ENCODE measurements at places on chromosomes 2 and 18.

DNA sequence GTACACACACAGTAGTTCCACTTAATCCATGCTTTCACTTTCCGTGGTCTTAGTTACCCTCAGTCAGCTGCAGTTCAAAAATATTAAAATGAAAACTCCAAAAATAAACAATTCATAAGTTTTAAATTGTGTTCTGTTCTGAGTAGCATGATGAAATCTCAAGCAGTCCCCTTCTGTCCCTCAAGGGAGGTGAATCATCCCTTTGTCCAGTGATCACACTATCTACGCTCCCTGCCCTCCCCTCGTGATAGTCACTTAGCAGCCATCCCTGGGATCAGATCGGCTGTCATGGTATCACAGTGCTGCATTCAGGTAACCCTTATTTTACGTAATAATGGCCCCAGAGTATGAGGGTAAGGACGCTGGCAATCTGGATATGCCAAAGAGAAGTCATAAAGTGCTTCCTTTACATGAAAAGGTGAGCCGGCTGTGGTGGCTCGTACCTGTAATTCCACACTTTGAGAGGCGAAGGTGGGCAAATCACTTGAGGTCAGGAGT lies 5.8 kb upstream of the RTN4 start:
- no peak for DNase-seq

DNA sequence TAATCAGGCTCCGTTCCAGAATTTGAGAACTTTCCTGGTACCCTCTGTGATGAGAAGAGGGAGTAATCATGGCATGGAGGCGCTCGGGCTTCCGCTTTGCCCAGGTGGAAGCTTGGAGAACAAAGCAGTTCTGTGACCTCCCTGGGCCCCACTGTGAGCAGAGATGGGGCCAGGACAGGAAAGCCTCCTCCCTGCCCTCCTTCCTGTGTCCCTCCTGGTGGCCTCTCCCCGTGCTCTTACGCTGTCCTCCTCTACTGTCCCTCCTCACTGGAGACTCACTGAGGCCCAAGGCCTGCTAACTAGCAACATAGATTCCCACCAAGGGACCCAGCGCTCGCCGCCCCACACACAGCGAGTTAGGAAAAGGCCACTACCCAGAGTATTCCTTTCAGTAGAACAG lies 119.8 kb downstream of the MAPK4 start:
- no peak for DNase-seq

DNA sequence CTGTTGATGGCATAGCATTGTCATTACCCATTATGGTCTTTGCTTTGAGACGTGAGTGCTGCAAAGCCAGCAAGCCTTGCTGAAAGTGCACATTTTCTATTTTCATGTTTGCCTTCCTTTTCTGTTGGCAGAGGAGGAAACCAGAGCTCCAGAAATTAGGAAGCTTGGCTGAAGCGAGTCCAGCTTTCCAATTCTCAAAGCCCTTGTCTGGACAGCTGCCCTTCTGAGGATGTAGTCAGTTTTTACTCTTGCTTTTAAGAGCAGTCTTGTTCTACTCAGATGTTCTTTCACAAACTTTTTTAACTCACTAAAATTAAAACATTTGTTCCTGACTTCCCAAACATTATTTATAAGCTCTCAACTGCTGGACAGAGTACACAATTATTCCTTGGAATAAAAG lies 93.8 kb downstream of the ICOS start:
- no peak for DNase-seq

DNA sequence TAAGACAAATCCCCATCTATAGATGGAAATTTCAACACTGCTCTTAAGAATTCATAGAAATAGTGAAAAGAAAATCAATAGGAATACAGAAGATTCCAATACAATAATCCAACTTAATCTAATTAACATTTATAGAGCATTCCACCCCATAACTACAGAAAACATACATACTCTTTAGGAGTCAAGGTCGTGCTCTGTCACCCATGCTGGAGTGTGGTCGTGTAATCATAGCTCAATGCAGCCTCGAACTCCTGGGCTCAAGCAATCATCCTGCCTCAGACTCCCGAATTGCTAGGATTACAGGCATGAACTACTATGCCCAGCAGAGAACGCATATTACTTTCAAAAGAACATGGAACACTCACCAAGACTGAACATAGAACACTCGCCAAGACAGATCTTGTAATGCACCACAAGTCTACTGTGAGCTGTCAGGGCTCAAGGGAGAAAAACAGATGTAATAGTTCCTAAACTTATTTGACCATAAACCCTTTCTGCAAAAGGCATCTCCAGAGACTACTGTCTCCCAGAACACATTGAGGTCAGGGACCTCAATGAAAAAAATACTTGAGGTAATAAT lies 14.1 kb downstream of the MEMO1 start:
- no peak for DNase-seq

GRCh38 chr2:11414372-11415124 lies 51.4 kb downstream of the E2F6 start:
- no peak for DNase-seq

- no peak for DNase-seq
Observed at GRCh38 chr2:191486584-191487320, 191.2 kb upstream of the NABP1 start.

- DNase-seq, result no peak
Observed at GRCh38 chr18:10042492-10042891, 128.7 kb downstream of the VAPA start.

GRCh38 chr2:210562502-210563080 lies 6.2 kb downstream of the CPS1 start:
- no peak for DNase-seq

DNA sequence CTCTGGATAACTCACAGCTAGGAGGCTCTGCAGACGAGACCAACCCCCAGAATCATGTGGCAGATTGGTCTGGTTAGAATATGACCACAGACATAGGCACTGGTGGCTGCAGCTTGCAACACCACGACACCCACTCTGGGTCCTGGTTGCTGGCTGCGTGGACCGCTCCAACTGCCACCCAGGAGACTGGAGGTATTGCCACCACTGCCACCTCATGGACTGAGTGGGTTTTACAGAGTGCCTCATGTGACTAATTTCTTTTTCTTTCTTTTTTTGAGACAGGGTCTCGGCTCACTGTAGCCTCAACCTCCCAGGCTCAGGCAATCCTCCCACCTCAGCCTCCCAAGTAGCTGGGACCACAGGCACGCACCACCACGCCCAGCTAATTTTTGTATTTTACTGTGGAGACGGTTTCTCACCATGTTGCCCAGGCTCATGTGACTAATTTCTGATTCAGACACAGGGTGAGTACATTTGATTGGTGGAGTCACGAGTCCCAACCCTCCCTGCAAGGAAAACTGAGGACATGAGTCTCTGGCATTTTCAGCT lies 29.9 kb upstream of the NT5DC4 start:
- peak; percentile 32 for DNase-seq

DNA sequence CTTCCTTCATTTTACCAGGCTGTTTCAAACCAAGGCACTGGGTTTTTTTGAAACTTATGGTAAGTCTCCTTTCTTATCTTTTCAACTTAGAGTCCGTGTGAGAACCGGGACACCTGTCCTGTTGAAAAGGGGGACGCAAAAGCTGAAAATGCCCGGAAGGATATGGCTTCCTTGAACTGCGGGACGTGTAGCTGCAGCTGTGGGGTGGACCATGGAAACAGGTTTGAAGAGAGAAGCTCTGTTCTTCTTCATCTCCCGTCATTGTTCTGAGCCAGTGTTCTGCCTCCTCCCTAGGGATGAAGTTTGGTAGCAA lies 29.5 kb upstream of the DNAJC27 start:
- DNase-seq, result no peak

DNA sequence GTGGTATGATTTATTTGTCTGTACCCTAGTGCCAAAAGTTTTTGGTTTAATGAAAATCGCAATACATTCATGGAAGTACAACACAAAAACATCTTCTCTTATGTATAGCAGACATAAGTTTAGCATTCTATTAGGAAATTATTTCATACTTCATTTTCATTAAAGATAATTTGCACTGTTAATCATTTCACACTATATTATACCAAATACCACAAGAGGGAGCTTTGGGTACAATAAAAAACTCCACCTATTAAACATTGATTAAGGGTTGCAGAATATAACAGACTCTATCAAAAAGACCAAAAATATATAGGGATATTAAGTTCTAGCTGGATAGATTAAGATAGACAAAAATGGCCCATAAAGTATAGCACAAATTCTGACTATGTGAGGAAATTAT lies 79.0 kb downstream of the SLC66A3 start:
- DNase-seq, result no peak

GRCh38 chr2:180747728-180748127 lies 232.7 kb upstream of the UBE2E3 start:
- DNase-seq, result no peak

GRCh38 chr18:28808373-28808772 lies 631.4 kb upstream of the CDH2 start:
- DNase-seq, result no peak

DNA sequence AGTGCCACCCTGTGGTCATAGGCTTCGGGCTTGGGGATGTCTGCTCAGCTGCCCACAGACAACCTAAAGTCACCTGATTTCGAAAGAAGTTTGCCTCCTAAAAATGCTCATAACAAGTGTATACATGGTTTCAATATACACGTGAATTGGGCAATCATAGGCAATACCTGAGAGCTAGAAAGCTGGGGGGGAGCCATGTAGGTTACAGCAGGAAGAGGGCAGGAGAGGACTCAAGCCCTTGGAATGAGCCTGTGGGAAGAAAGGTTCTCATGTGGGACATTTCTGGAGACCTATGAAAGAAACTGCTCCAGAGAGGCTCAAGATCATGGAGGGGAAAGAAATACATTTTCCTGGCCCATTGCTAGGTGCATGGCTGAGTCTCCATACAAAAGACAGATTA lies 109.7 kb downstream of the ACOXL start:
- no peak for DNase-seq

DNA sequence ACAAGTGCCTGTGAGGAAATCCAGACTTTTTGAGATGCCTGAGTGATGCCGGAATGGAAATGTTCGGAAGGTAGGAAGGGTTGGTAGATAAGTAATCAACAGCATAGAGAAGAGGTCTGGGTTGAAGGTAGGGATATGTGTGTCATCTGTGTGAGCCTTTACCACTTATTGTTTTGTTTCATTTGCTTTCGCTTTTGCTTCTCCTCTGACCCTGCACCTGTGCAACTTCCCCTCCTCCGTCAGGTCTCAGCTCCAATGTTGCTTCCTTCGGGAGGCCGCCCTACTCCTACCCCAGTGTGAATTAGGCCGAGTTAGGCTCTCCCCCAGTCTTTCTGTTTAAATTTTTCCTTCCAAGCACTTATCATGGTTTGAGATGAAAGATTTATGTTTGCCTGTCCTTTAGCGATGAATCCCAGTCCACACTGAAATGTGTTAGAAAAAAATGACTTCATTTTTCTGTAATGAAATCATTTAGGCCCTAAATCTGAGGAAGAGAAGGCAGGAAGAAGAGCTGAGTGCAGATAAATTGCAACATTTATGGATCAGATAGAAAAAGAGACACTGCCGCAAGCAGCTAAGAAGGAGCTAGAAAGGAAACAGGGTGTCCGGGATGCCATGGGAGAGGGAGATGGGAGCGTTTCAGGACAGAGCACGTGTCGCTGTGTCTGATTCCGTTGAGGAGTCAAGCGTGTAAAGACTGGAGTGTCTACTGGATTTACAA lies 139.6 kb upstream of the PELI1 start:
- no peak for DNase-seq

Data from stimulated activated CD8-positive, alpha-beta memory T cell treated with anti-CD3 and anti-CD28 coated beads, Interleukin-4, amount 100 ng/mL, for 1 hour (primary cell).